LHCN-M2 (cell line): ENCODE measurements at places on chromosomes 4 and X.
A peak's percentile ranks its signal among the peaks of the same experiment; 100 is the strongest.

- DNase-seq: peak; percentile 52
These were observed 14.8 kb upstream of the MAMLD1 start for GRCh38 chrX:150348365-150348764.

- no peak for DNase-seq
These were observed 292.7 kb downstream of the SPOCK3 start for GRCh38 chr4:166941629-166942028.

- DNase-seq: no peak
These were observed 202.7 kb downstream of the BANK1 start for GRCh38 chr4:101993002-101993841.

DNA sequence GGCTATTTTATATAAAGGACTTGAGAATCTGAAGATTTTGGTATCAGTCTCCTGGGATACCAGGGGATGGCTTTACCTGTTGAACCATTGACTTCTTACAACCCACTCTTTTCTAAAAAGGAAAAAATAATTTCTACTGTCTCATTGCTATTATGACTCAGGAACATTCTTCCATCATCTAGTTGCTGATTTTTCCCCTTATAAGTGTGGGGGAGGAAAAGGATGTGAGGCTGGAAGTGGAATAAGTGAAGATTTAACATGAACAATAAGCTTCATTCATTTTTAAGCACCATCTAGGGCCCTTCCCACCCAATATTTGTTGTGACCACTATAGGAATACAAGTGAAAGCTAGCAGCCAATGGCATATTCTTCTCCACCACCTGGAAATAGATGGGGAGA lies 10.6 kb upstream of the MND1 start:
- DNase-seq: no peak

GRCh38 chr4:107736924-107737448 lies 17.0 kb upstream of the PAPSS1 start:
- peak; percentile 52 for DNase-seq
